C1 segment of cervical spinal cord (tissue), 14 donors: ENCODE measurements at places on chromosomes 16 and 17.

DNA sequence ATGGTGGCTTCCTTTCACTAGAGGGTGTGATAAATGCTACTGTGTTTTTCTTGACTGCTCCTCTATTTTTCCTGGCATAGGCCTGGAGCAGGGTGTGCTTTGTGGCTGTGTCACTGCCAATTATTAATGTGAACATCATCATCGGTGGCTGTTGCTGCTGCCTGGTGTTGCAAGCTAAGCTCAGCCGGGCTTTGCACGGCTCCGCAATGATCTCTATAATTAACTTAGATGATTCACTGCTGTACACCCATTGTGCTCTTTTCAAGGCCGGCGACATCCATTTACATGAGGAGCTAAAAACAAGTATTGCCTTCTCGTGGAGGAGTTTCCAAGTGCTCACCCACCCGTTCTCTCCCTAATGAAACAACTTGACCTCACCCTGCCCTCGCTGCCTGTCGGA is 160.1 kb upstream of the IRX3 start:
- DNase-seq = no peak

DNA sequence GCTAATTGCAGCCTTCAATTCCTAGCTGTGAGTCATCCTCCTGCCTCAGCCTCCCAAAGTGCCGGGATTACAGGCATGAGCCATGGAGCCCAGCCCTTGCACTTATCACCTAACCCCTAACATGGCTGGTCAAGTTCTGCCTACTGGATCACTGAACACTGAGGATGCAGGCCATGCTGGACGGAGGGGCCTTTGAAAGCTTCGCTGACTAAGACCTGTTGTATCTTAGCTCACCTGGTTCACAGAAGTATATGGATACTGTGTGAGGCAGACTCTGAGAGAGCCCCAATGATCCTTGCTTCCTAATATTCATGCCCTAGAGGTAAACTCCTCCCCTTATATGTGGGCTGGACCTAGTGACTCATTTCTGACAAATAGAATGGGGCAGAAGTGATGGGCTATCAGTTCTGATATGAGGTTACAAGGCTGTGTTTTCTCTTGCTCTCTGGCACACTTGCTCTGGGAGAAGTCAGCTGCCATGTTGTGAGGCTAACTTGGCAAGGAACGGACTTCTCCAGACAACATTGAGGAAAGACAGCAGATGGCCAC is 11.7 kb upstream of the TMIGD1 start:
- no peak for DNase-seq

DNA sequence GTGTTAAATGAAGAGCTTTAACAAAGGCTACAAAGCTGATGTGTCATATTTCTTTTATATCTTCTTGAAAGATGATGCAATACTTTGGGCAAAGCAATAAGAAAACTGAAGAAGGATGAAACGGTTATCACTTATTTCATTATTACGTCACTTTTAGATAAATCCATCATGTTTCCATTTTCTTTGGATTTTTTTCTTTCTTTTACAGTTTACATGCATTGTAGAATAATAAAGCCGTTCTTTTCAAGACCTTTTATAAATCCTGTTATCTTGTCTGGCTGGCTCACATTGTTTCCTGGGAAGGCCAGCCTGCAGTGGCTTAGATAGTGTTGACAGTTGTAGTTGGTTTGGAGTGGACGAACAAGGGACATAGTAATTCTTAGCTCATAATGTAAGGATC is 28.9 kb downstream of the TANC2 start:
- DNase-seq = no peak

DNA sequence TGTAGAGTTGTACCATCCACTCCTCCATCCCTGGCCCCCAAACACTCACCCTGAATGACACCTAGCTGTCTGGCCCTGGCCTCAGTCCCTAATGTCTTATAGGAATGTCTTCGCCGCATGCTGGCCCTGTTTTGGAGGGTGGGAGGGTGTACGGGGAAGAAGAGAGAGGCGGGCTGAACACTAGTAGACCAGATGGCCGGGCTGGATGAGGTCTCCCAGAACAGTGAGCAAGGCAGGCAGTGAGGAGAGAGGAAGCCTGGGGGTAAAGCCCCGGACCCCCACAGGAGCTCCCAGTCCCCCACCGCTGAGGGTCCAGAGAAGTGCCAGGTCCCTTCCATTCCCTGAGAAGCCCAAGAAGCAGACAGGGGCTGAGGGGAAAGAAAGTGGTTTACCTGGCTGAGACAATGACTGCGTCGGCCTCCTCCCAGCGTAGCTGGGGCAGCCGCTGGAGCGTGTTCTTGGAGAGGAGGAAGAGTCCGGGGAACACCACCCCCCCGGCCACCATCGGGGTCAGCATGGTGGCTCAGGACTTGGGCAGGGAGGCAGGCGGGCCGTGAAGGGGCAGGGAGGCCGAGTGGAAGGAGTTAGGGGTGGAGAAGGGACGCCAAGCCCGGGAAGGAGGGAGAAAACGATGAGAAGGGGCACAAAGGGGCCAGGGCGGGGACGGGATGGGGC is 923 bp downstream of the TLCD3B start:
- no peak for DNase-seq

GRCh38 chr17:31609331-31609730 is 217.9 kb downstream of the RAB11FIP4 start:
- DNase-seq = no peak

DNA sequence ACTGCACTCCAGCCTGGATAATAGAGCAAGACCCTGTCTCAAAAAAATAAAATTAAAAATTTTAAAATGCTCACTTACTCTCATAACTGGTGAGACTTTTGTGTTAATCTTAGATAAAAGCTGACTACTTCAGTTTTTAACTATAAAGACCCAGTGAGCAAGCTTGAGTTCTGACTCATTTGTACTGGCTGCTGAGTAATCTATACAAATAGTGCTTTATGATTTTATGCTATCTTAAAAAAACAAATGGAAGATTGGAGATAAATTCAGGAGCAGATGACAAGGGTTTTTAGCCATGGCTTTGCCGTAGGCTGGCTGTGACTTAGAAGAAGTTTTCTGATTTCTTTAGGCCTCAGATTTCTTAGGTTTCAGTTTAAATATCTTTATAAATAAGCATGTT is 30.5 kb downstream of the SNTB2 start:
- no peak for DNase-seq

GRCh38 chr17:61420745-61421398 is 21.2 kb downstream of the TBX2 start:
- DNase-seq = no peak

DNA sequence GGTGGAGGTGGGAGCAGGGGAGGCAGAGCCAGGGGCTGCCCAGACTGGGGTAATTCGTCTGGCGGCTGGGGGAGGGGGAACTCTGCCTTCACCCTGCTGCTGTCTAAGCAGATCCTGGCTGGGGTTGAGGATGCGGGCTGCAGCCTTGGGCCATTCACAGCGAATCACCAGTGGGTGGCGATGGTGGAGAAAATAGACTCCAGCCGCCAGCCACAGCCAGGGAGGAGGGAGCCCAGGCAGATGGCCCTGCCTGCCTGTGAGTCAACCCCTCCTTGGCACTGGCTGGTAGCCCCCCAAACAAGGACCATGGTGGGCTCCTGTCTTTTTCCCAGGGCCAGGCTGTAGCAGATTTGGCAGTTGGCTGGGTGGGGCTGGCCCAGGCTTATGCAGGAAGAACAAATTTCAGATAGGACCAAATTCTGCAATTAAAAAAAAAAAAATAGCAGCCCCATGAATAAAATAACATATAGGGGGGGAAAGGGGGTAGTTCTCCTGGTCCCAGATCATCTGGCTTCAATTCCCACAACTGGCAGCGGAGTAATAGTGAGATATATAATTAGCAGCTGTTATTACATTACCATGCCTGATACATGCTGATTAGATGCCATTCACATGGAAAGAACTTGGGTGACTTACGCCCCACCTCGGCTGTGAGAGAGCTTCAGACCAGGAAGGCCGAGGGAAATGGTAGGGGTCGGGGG is 41.5 kb upstream of the CDH5 start:
- DNase-seq = peak; percentile 14

DNA sequence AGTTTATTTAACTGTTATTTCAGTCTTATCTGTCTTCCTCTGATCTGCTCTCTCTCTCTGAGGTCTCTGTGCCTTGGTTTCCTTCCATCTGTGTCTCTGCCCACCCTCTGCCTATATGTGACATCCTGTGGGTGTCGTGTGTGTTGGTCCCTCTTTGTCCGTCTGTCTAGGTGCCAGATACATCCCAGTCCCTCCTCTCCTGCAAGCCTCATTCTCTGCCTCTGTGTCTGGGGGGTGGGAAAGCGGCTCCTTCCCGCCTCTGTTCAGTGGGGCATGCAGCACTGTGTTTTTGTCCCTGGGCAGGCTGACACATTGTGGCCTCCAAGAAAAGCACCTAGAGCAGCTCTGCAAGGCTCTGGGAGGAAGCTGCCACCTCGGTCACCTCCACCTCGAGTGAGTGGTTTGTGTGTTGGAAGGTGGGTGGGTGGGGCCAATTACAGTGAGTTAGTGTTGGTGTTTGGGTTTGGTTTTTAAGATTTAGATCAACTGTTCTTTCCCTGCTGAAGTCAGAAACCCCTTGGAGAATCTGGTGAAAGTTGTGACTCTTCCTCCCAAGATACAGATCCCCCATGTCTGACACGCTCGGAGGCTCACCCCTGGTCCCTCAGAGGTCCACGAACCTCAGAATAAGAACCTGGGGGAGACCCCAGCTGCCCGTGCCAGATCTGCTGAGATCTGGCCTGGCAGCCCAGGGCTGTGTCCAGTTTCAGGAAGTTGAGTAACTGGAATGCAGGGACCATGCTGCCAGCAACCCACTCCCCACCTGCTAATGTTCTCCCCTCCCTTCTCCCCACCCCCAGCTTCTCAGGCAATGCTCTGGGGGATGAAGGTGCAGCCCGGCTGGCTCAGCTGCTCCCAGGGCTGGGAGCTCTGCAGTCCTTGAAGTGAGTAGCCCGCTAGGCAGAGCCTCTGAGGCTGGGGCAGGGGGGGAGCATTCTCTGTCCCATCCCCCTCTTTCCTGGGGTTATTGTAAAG is 50.9 kb upstream of the CPNE2 start:
- DNase-seq = no peak

DNA sequence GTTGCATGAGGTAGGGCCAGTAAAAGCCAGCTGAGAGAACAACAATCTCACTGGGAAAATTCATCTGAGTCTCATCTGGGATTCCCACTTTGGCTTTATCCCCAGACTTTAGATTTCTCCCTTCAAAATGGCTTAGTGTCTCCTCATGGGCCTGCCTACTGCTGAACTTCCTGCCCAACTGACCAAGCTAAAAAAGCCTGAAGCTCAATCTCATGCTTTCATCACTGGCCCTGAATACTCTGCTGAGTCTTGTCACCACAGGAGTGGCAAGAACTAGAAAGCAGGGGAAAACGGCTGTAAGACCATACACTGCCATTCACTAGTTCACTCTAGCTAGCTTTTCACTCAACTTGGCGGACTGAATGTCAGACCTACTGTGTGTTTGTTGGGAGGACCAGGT is 96.4 kb upstream of the NOG start:
- DNase-seq = no peak

DNA sequence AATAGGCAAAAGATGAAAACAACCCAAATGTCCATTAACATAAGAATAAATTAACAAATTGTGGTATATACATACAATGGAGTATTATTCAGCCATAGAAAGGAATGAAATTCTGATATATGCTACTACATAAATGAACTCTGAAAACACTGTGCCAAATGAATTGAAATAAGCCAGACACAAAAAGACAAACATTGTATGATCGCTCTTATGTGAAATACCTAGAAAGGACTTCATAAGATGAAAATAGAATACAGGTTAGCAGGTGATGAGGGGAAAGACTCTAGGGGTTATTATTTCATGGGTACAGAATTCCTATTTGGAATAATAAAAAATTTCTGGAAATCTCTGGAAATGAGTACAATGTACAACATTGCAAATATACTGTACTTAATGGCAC is 80.2 kb downstream of the BRIP1 start:
- no peak for DNase-seq

DNA sequence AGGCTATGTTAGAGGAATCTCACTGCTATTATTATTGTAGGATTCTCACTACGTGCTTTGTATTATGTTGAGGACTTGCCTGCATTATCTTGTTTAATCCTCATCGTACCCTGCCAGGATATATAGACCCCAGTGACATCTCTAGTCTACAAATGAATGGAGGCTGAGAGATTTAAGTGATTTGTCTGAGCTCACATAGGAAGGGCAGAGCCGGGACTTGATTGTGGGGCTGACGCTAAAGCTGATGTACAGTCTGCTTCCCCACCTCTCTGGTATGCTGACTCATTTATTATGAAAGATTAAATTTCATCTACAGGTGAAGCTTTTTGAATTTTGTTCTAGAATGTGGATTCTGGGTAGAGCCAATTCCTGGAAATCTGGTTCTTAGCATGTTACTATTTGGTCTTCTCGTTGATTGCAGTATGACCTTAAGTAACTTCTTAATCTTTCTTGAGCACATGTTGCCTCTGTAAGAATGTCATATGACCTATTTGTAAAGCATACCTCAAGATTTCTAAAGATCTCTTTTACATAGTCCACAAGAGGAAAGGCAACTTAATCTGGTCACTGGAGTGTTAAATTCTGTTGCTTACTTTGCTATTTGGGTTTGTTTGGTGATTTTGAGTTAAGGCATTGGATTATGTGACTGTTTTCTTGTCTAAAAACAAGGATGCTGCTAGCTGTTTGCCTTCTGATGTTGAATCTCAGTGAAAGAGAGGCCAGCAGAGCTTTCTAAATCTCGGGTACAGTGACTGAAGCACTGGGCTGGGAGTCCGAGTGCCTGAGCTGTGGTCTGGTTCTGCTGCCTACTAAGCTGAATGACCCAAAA is 12.4 kb downstream of the METTL9 start:
- no peak for DNase-seq

GRCh38 chr17:60153606-60154390 is 4.0 kb downstream of the CA4 start:
- no peak for DNase-seq

DNA sequence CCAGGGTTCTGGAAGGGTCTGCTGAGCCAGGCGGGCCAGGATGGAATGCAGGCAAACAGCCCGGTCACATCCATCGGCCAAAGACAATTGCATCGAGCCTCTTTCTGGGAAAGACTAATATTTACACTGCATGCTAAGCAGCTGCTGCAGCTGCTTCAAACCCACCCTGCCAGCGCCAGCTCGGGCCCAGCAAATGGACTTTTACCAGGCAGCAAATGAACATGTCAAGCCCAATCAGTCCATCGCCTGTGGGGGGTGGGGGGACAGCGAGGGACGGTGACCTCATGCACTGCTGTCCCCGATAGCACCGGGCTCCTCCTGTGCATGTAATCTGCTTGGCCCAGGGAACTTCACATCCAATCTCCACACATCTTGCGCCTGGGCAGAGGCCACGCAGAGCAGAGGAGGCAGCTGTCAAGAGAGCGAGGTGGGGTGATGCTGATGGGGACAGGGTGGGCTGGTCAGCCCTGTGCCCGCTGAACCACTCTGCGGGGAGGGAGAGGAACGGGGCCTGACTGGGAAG is 39.4 kb upstream of the CDH5 start:
- peak; percentile 55 for DNase-seq
